ENCODE measurements at places on chromosomes 3 and 15.

DNA sequence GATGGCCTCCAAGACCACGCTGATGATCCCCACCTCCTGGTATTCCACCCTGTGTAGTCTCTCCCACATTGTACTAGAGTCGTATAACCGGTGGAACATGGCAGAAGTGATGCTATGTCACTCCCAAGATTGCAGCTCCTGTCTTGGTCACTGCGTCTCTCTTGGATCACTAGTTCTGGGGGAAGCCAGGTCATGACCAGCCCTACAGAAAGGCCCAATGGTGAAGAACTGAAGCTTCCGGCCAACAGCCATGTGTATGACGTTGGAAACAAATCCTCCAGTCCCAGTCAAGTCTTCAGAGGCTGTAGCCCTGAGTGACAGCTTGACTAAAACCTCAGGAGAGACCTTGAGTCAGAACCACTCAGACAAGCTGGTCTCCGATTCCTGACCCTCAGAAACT is 61.9 kb upstream of the FNDC3B start:
- no peak for DNase-seq

- DNase-seq: no peak
Observed at GRCh38 chr3:157305392-157305791, 131.3 kb upstream of the PTX3 start.

- DNase-seq: no peak
Observed at GRCh38 chr3:162489853-162490252, 993.2 kb downstream of the OTOL1 start.

DNA sequence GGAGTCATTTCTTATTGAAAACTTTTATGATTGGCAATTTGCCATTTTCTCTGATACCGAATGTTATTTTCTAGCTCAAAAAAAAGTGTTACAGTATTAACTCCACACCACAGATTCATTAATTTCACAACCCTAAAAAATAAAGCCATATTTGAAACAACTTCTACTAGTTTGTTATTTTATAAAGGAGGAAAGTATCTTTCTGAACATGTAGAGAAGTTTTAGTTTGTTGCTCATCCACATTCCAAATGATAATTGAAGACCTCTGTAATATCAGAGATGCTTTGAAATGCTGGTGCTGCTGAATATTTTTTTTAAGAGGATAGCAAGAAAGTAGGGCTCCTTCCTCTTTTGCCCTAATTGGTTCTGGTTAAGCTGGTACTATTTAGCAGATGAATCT is 1.9 kb downstream of the VGLL3 start:
- no peak for DNase-seq

DNA sequence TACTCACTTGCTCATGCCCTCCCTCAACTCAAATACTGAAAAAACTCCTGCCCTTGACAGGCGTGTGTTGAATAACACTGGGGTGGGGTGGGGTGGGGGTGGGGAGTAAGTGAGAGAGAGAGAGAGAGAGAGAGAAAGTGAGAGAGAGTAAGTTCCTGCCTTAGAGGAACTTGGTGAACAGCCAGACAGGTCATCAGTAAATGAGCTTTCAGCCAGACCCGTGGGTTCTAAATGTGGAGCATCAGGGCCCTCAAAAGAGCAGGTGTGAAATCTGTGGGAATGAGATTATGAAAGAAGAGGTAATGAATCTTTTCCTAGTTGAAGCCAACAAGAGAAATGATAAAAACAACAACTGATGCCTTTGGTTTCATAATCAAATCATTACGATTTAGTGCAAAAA is 134.4 kb upstream of the FAM3D start:
- no peak for DNase-seq

GRCh38 chr15:80326270-80326669 is 74.3 kb upstream of the CTXND1 start:
- no peak for DNase-seq

GRCh38 chr15:79408041-79408440 is 24.1 kb upstream of the MINAR1 start:
- DNase-seq: no peak

GRCh38 chr3:135018149-135018923 is 223.3 kb downstream of the EPHB1 start:
- no peak for DNase-seq

DNA sequence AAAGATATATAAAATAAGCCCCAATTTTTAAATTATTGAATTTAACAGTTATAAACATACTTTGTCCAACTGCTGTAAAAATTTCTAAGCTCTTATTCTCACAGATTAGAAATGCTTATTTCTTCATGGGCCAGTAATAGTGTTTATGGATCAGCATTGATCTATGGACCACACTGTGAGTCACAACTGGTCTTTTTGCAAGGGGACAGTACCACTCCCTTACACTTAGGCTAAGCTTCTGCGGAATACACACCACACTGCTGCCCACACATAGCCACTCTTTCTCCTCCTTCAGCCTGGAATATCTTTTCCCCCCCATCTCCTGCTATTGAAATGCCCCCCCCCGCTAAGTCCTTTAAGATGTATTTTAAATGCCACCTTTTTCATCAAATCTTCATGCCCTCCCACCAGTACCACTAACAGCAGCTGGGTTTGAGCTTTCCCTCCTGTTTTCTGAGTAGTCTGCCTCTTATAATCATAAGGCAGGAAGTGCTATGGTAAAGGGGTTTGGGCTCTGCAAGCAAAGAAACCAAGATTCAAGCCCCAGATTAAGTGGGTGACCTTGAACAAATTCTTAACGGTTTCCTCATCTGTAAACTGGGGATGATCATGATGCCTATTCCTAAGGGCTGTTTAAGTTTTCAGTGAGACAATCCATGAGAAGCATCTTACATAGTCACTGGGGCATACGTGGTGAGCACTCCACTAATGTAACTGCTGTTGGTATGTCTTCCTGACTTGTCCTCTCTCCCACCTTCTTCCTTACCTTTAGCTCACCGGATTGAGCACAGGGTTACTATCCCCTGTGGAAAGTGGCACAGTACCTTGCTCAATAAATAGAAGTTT is 69.2 kb downstream of the DCUN1D1 start:
- no peak for DNase-seq

GRCh38 chr3:160758929-160759577 is 3.0 kb downstream of the PPM1L start:
- DNase-seq: no peak

DNA sequence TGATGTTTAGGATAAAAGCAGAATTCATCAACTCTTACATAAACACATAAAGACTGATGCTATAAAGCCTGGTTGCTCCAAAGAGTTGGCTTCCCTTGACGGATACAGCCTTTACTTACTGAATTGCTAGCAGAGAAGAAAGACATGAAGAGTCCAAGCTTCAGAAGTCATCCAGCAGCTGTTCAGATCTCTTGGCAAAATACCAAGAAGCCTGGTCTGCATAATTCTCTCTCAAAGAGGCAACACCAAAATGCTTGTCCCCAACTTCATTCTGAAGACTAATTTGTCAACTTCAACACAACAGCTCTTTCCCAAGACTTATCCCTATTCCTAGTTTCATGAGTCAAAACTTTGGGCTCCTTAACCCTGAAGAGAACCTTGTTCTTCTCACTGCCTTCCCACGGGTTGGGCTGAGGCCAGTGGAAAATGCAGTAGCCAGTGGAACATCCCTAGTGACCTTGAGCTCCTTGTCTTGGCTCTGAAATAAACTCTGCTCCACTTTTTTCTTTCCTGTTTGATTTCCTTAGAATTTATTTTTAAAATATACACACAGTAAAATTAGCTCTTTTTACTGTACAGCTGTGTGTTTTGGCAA is 119.2 kb upstream of the THBS1 start:
- no peak for DNase-seq

DNA sequence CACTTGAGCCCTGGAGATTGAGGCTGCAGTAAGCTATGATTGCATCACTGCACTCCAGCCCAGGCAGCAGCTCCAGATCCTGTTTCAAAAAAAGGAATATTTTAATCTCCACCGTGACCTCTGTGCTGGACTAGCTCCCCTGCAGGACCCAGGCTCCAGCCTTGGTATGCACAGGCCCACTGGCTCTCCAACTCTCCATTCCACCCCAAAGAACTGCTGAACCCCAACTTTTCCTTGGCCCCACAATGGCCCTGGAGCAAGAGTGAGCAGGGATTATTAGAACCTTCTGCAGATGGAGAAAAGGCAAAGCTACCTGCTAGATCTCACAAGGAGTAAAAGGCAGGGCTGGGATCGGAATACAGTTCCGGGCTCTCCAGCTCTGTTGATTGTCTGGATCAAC is 32.8 kb upstream of the SFMBT1 start:
- DNase-seq: no peak

DNA sequence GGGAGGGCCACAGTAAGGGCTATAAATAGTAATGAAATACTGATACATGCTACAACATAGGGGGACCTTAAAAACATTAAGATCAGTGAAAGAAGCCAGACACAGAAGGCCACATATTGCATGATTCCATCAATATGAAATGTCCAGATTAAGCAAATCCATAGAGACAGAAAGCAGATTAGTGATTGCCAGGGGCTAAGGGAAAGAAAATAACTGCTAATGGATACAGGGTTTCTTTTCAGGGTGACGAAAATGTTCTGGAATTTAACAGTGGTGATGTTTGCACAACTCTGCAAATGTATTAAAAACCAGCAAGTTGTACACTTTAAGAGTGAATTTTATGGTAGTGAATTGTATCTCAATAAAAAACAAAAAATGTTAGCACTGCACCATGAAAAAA is 37.0 kb downstream of the PIK3R4 start:
- no peak for DNase-seq

- DNase-seq: no peak
Observed at GRCh38 chr15:31782951-31783350, 247.4 kb upstream of the CHRNA7 start.

DNA sequence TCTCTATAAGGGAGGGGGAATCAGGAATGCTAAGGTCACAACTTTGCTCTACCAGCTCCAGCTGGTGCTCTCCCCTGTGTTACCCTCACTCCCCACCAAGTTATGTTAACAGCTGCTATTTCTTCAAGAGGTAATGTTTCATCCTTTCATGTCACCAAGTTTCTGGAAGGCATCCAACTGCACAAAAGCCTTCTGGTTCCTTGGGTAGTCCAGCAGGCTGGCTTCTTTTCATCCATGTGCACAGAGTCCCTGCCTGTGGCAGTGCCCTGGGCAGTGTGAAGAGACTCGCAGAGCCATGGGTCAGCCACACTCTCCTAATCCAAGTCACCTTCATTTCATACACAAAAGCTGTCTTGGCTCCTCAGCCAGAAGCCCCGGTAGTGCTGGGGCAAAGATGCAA is 737.5 kb upstream of the LMCD1 start:
- no peak for DNase-seq

- DNase-seq: no peak
Observed at GRCh38 chr3:113330742-113331141, 110.6 kb downstream of the CFAP44 start.

GRCh38 chr3:190041333-190042041 is 79.2 kb downstream of the P3H2 start:
- peak; percentile 60 for DNase-seq

- no peak for DNase-seq
Observed at GRCh38 chr3:15339786-15340215, 7.4 kb upstream of the SH3BP5 start.

GRCh38 chr3:171442184-171442583 is 18.0 kb downstream of the TNIK start:
- DNase-seq: no peak
